ENCODE measurements at places on chromosomes 1 and 21.

- no peak for DNase-seq
Measured at GRCh38 chr1:103516693-103517092, 8.8 kb upstream of the RNPC3 start.

DNA sequence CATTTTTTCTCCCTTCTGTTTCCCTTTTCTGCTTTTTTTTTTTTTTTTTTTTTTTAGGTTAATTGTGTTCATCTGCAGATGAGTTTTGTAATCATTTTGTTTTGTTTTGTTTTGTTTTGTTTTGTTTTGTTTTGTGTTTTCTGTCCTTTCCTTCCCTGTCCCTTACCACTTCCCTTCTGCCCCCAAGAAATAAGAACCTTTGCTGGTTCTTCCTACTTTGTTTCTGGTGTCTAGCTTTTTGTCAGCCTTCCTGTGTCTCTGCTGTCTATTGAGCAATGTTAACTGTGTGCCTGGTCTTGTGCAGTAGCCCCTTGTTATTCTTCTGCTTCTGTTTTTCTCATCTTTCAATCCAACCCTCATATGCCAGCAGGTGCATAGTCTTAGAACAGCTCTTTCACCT is 46.0 kb downstream of the MPZL1 start:
- DNase-seq, result no peak

DNA sequence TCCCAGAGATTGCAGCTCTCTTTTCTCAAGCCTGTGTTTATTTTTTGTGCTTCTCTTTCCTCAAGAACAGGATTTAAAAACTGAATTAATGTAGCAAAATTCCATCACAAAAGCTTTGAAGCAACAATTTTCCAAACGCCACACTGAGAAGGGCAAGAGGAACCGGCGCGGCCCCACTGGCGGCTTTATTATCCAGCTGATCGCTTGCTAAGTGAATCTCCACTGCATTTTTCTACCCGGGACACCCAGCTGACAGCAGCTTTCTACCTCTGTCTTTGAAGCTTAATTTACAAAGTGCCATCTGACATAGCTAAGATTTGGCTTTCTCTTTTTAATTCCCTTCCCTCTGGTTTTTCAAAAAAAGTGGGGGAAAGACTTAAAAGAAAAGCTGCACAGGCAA is 369.3 kb upstream of the C1orf174 start:
- DNase-seq, result no peak

GRCh38 chr21:45809421-45809820 is 165.9 kb downstream of the PCBP3 start:
- DNase-seq, result no peak

DNA sequence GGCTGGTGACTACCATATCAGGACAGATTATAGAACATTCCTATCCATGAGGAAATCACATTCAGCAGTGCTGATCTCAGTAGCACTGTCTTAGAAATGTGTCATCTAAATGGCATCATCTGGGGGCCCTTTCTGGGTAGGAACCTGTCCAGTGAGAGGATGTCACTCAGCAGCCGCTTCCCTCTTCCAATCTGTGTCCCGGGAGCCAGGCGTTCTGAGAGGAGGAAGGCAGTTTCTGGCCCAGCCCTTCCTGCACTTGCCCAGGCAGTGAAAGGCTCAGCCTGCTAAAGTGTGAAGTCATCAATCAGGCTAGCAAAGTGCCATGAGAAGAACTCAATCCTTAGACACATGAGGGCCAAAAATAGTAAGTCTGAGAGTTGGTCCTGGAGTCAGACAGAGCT is 25.6 kb downstream of the RAB4A start:
- DNase-seq, result no peak

DNA sequence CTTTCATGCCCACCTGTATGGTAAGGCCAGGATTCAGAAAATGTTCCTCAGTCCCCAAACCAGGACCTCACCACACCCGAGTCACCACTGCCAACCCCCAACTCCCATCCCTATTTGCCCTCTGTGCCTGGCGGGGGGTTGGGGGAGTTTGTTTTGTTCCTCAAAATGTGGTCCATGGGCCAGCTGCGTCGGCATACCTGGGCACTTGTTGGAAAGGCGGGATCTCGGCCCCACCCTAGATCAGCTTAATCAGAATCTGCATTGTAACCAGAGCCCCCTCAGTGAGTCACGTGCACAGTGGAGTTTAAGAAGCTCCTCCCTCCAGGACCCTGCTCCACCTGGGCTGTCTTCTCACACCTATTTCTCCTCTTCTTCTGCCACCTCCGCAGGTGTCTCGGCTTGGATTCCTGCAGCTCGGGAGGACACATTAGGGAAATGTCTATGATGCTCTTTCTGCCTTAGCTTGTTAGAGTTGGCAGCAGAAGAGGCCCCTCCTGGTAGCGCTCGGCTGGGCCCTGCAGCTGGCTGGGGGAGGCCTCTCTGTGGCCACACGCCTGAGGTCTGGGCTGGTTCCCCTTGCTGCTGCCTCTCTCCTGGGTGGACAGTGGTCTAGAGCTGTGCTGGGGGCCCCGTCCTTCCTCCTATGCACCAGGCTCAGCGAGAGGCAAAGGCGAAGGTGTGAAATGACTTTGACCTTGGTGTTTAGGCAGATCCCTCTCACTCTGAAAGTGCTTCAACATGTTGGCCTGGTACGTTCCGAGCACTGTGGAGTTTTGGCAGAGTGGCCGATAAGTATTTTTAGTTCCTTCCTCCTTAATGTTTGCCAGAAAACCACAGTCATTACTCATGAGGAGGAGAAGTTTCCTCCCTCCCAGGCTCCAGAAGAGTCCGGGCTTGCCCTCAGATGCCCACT is 41.8 kb upstream of the CAMTA1 start:
- no peak for DNase-seq

DNA sequence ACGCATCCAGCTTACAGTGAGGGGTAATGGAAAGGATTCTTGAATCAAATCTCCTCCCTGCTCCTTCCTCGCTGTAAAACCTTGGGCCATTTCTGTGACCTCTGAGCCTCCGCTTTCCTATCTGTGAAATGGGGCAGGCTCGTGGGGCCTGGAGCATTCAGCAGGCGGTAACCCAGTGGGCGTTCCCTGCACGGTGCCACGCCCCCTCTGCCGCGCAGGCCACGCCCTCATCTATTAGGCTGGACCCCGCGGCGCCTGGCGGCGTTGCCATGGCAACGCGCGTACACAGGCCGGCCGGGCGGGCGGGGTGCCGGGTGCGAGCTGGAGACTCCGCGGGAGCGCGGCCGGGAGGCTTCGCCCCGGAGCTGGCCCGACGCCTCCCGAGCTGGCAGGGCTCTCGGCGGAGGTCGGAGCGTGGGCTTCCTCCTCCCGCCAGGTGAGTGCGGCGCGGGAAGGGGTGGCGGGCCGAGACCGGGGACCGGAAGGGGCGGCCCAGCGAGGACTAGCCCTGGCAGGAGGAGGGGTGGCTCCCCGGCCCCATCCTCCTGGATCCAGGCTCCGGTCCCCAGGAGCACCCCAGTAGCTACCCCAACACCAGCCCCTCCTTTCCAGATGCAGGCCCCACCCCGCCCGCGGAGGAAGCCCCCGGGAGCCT is at the start of gene FHAD1:
Gene FHAD1 (plus strand): TSS at position 264 of the 655 bp plus-strand sequence. CDS start 4,562 bp downstream, outside the sequence.
- DNase-seq, result peak; percentile 37

DNA sequence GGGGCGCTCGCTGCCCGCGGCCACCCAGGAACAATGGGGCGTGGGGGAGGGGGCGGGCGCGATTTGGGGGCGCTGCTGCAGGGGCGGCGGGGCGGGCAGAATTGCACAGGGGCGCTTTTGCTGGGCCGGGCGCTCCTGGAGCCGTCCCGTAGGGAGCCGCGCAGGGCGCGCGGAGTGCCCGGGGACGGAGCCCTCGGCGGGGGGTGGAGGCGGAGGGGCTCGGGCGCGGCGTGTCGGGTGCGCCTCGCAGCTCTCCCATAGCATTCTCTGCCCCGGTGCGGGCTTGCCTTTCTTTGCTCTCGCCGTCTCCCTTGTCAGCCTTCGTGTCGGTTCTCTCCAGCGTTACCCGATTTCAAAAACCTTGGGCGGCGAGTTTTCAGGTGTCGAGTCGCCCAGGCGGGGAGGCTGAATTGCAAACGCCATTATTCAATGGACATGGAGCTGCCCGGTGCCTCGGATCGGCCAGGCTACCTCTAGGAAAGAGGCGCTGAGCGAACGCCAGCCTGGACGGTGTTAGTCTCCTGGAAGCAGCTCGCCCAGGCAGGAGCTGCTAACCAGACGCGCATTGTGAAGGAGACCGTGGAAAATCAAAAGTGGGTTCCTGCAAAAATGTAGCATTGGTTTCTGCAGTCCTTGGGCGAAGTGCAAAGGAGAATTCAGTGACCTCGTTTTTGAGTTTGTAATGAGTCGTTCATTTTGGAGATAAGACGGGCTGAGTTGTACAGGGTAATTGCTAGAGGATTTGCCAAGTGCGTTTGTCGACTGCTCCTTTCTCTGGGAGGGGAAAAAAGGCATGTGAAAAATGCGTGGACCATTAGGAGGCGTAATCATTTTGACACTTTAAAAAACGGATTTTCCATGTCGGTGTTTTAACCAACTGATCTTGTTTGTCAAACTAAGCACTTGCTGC is 626 bp downstream of the CXADR start:
- DNase-seq, result peak; percentile 40

DNA sequence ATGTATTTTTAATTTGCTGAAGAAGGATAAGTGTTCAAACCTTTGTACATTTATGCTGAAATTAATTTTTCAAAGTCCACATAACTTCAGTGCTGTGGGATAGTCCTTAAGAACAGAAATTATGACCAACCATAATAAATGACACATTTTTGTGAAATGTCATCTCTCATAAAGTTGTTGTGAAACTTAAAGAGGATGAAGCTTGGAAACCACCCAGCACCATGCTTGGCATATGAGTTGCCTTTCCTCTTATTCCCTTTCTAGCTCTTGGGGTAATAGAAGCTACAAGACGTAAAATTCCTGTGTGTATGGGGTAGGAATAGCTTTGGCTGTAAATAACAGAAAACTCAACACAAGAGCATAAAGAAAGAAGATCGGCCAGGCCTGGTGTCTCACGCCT is 18.9 kb upstream of the USP24 start:
- DNase-seq, result no peak

DNA sequence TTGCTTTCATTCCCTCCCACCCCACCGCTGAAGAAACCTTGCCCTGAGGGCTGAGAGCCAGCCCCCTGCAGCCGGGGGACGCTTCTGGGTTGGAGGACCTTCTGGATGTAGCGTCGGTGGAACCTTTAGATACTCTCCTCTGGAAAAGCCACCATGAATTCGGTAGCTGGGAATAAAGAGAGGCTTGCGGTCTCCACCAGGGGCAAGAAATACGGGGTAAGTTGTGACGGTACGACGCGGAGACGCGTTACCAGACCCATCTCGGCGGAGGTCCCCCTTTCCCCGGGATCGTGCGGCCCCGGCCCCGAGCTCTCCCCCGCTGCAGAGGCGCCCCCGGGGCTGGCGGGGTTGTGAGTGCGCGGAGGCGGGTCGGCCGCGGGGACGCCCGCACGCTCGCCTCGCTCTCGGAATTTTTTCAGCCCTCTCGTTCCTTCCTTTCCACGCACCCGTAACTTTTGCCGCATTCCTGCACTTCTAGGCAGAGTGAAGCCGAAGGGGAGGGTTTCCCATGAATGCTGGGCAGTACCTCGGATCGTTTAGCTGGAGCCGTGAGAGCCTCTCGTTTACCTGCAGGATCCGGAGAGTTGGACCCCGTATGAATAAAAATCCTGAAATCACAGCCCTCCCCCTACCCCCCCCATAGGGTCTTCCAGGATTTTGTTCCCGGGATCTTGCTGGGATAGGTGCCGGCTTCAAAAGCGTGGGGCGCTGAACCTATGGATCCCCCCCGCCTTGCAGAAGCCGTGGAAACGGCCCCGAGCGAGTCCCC is 671 bp downstream of the KIF26B start:
- DNase-seq, result no peak

DNA sequence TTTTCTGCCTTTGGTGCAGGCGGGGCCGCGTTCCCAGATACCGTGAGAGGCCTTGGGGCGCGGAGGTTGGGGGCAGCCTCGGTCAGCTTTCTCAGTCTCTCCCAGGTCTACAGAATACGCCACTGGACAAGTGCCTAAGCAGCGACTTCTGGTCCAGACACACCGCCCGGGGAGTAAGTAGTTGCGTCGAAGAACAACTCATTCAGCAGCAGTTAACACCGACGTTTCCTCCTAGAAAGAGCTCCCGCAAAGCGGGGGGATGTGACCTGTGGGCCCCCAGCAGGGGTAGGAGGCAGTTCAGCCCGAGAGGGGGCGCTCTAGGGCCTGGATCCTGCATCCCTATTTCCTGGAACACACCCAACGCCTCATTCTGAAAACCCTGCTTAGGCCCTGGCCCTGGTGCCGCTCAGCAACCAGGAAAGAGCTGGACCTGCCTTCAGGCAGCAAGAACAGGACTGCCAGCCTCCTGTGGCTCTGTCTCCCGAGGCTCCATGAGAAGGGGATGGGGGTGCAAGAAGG is 6.5 kb upstream of the BARHL2 start:
- DNase-seq, result no peak

- DNase-seq, result no peak
Measured at GRCh38 chr1:107145637-107146036, 4.8 kb downstream of the NTNG1 start.

DNA sequence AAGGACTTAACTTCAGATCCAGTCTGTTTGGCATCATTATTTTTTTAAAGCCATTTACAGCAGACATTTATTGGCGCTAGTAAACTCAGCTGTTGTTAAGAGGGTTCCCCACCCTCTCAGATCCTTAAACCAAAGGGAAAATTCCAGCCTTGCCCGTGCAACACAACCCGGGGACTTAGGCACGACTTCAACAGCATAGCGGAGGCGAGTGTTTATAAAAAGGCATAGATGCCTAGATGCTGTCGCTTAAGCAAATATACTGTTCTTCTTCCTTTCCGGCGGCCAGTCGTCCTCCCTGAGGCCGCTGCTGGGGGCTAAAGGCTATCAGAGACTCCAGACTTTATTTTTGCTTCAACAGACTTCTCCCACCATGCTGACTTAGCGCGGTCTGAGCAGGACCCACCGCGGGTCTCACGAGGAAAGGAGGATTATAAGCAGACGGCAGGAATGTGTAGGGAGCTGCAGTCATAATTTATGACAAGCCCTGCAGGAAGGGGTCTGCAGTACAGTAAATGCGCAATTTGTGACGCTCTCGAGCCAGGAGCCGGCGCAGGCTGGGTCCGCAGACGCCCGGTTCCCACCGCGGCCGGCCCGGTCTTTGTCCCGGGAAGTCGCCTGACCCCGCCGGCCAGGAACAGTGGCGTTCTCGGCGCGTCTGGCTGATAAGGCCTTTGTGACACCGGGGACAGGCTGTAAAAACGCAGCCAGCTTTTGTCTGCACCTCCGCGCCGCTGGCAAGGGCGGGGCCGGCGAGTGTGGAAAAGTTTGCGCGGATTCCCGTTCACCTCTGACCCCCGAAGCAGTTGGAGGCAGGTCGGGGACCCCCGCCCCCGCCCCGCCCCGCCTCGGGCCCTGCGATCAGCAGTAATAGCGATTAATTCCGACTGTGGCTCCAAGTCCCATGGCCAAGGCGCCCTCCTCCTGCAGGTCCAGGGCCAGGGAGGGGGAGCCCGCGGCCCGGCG is 61.2 kb upstream of the ARHGEF16 start:
- no peak for DNase-seq

DNA sequence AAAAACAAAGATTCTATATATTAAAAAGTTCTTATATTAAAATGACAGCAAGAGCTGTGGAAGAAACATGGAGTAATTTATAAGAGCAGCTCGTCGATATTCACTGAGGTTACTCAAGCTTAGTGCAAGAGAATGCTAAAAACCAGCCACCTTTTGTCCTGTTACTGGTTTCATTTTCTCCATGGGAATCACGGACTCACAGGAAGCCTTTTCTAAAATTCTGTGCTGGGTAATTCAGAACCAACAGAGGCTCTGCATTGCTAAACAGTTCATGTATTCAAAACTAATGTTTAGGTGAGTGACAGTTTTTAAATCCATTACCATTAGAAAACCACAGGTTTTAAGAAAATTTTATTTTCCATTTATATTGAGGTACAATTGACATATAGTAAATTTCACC is 147.8 kb upstream of the MAP1LC3C start:
- DNase-seq, result no peak

- no peak for DNase-seq
Measured at GRCh38 chr1:163914785-163915413, 593.1 kb downstream of the NUF2 start.
